H54 (cell line): ENCODE measurements at places on chromosomes 11 and 22.

- DNase-seq: no peak
Observed at GRCh38 chr11:119874660-119875238, 145.7 kb upstream of the NECTIN1 start.

- no peak for DNase-seq
Observed at GRCh38 chr11:125175896-125176575, 11.5 kb downstream of the PKNOX2 start.

- no peak for DNase-seq
Observed at GRCh38 chr22:17802411-17802810, 28.1 kb upstream of the BID start.

DNA sequence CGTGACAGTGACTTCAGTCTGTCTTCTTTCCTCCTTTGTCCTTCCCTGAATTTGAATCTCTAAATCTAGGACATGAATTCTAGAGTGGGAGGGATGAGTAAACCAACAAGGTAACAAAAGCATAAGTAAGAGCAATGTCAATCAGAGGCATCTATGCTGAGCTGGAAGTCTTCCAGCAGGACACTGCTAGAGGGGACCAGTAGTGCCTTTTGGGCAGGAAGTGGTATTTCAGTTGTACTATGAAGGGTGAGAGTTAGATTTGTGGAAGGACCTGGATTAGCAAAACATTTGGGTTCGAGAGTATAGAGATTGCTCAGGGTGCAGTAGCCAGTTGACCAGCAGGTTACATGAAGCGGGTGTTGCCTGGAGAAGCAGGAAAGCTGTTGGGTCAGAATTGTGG lies 40.3 kb downstream of the MEI1 start:
- no peak for DNase-seq

DNA sequence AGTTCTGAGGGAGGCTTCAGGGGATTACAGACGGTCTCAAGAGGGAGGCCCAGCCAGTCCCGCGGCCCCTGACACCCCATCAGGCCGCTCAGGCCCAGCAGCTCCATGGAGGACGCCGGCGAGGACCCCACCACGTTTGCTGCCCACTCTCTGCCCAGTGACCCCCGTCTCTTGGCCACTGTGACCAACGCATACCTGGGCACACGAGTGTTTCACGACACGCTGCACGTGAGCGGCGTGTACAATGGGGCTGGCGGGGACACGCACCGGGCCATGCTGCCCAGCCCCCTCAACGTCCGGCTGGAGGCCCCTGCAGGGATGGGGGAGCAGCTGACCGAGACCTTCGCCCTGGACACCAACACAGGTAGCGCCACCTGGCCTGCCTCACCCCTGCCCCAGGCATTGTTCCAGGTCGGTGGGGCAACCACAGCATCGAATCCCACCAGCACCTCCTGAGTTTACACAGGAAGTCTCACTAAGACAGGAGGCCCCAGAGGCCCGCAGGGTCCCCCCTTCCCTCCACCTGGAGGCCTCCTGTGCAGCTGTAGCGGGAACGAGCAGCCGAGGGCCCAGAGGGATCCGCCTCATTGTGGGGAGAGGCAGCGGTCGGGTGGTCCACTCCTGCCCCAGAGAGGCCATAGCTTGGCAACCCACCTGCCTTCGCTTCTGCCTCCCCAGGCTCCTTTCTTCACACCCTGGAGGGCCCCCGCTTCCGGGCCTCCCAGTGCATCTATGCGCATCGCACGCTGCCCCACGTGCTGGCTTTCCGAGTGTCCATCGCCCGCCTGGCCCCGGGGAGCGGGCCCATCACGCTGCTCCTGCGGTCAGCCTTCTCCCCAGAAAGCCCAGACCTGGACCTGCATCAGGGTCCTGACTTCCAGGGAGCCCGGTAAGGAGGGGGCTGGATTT lies 1.0 kb downstream of the PGGHG start:
- no peak for DNase-seq

- no peak for DNase-seq
Observed at GRCh38 chr22:47322854-47323253, 560.4 kb downstream of the TBC1D22A start.

GRCh38 chr11:113778111-113778910 lies 1.3 kb upstream of the CLDN25 start:
- DNase-seq: peak; percentile 37

DNA sequence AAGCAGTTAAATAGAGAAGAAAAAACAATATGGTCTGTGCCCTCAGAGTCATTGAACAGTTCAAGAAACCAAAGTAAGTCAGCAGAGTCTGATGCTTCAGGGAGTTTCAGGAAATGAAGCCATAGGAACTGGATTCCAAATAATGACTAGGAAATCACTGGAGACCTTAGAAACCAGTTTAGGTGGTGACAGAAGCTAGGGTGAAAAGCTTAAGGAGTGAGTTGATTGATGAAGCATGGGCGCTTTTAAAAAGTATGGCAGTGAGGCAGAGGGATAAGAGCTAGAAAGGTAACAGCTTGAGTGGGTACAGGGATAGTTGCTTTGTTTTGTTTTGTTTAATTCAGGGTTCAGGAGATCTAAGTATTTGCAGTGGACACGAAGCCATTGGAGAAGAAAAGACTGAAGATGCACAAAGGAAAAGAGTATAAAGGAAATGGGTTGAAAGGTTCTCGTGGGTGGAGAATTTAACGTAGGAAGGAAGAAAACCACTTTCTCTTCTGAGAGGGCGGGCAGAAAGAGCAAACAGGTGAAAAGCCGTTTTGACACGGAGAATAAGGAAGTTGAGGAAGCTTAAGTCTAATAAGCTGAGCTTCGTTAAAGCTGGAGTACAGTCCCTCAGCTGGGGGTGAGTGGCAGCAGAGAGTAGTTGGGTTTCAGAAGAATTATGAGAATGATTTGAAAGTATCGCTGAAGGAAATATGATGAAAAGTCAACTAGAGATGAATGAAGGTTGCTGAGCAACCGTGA lies 14.8 kb downstream of the SGSM3 start:
- no peak for DNase-seq

DNA sequence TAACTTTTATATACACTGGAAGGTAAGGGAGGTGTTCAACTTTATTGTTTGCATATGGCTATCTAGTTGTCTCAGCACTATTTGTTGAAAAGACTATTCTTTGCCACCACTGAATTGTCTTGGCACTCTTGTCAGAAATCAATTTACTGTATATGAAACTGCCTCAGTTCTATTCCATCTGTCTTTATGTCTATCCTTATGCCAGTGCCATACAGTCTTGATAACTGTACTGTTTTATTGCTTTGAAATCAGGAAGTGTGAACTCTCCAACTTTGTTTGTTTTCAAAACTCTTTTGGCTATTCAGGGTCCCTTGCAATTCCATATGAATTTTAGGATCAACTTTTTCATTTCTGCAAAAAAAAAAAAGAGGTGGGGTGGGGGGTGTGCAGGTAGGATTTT lies 77.2 kb downstream of the PRSS23 start:
- no peak for DNase-seq

- no peak for DNase-seq
Observed at GRCh38 chr22:19244600-19245352, 46.7 kb downstream of the CLTCL1 start.

DNA sequence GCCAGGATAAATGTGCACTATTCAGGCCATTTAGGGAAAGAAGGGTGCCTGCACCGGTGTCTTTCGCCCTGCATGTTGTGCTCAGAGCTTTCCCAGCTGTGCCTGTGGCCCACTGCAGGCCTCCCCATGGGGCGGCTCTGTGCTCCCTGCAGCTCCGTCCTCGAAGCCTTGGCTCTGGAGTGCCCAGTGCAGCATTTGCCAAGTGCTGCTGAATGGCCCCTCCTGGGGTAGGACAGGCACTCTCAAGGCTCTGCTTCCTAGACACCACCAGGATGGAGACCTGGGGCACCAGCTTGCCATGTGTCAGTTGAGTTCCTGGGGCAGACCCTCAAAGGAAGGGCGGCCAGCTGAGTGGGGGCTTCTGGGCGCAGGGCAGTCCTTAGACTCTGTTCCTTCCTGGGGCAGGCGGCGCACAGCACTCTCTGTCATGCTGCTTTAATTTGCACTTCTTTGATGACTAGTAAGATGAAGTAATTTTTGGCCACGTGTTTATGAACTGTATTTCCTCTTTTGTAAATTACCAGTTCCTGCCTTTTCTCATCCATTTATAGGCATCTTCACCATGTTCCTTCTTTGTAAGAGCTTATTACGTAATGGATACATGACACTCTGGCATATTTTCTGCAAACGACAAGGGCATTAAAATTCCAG lies 32.1 kb upstream of the GNB1L start:
- no peak for DNase-seq

DNA sequence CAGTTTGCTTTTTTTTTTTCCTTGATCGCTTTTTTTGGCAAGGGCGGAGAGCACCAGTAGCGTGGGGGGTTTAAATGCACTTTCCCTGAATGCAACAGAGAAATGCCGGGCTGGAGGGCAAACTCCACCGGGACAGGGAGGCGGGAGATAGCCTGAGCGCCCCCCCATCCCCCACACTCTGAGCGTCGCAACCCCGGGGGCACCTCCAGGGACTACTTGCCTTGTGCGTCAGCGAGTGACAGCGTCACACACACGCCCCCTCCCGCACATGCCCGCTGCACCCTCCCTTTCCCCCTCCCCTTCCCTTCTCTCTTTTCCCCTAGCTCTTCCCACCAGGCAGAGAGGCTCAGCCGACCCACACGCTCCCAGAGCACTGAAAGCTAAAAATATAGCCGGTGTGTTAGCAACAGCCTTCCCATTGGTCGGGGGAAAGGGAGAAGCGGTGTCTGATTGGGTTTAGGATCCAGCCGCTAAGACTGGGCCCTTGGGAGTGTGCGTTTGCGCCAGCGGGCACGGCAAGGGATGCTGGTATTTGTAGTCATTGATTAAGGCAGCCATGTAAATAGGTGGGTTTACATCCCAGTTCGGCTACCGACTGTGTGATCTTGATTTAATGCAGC lies 1.7 kb upstream of the TOB2 start:
- peak; percentile 76 for DNase-seq

DNA sequence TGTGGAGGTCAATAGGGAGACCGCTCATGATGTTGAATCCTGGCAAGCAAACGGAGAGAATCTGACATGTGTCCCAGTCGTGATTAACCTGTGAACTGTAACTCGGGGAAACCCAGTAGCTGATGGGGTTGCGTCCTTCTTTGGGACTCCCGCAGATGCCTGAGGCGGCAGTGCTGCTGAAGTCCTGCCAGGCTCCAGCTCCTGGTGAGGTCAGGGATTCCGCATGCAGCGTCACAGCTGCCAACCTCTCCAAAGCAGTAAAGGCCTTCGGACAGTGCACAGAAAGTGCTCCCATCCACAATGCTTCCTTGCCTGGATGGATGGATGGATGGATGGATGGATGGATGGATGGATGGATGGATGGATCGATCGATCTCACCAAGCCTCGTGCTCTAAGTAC lies 13.5 kb downstream of the KCNQ1 start:
- DNase-seq: no peak

DNA sequence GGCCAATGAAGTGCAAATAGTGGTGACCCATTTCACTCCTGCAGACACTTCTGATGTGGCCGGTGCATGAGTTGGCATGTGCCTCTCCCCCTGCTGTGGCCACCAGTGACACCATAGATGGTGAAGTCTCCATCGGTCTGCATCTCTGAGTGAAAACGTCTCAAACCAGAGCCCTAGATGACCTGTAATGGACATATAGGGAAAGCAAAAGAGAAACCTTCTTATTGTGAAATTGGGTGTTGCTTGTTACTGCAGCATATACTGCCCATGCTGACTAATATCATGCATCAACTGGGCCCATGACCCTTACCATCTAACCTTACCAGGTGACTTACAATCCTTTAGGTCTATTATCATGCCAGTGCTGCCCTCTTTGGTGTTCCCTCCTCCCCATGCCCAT lies 11.7 kb upstream of the VPS37C start:
- no peak for DNase-seq

DNA sequence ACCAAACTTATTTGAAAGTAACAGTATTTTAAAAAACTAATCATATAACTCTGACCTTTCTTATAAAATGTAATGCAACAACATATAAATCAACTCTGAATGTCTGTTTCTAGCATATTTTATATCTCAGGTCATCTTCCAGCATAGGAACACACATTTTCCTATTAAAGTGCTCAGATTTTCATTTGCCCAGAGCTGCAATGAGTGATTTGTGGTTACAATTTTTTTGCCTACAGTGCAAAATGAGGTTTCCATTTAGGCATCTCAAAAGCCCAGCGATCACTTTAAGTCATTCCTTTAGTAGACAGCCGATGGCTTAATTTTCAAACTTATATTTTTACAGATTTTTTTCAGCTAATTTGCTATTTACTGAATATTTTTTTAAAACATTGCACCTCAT lies 1.0 kb downstream of the LYVE1 start:
- DNase-seq: no peak

DNA sequence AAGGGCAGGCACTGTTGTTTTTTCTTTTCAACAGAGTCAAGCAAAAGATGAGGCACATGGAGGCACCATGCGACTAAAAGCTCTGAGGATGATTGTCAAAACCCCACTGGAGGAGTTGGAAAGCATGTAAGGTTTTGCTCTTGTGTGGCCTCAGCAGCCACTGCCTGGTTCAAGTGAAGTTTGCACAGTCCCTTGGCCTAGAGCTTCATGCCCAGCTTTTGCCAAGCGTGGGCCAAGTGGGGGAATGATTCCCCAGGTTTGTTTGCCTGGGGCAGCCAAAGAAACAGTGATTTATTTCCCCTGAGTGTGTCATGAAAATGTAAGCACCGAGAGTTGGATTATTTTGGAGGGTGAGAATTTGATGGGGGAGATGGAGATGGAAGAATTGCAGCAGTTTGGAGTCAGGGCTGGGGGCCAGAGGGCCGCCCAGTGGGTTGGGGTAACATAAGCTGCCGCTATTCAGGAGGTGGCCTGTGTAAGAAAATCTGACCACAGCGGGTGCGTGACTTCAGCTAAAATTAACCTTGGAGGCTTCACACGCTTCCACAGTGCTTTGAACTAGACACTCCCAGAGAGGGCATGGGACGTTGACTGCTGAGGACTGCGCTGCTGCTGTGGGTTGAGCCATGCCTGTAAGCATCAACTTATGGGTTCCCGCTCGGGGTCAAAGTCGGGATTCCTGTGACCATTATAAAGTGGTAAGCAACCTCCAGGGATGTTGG lies 100.7 kb downstream of the NAV2 start:
- no peak for DNase-seq
